ENCODE measurements at places on chromosomes 1 and 21. TPM values are rescaled to one million over a fixed set of nuclear protein-coding genes. Genes with fewer than 3 reads are reported as not detected.

DNA sequence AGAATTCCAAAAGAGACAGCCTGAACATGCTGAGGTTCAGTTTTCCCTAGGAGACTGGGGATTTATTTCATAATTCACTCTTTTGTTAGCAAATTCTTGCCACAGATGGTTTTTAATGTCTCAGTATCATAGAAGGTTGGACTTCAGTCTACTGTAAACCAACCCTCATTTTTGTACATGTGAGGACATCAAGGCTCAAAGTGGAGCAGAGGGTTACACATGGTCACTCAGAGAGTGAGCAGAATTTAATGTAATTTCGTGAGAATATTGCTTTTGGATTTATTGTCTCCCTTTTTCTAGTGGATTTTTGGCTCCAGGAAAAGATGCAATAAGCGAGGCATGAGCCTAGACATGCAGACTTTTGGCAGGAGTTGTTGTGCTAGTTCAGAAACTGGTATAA, 210.8 kb upstream of the JUN start:
- H3K27ac ChIP-seq = no peak overlapping the region
- DNase-seq = no peak

- H3K27ac ChIP-seq = no peak overlapping the region
- no peak for DNase-seq
- no peak overlapping the region for H3K4me3 ChIP-seq
Measured at GRCh38 chr1:15956150-15956549, 19.8 kb downstream of the ZBTB17 start.

- no peaks in the 10 kb centered on the region for H3K27me3 ChIP-seq
- H3K36me3 ChIP-seq = peaks cover 55% of the 10 kb centered on the region
- H3K4me1 ChIP-seq = no peaks in the 10 kb centered on the region
- peak; percentile 89 for DNase-seq
- H3K4me3 ChIP-seq = no peak overlapping the region
- H3K27ac ChIP-seq = no peak overlapping the region
Measured at GRCh38 chr1:62530516-62531154, 66.7 kb upstream of the ANGPTL3 start.

GRCh38 chr1:22132517-22133235, 10.2 kb downstream of the WNT4 start:
- H3K36me3 ChIP-seq = no peaks in the 10 kb centered on the region
- H3K27me3 ChIP-seq = no peaks in the 10 kb centered on the region
- peaks cover 7% of the 10 kb centered on the region for H3K4me1 ChIP-seq
- no peak for DNase-seq
- no peak overlapping the region for H3K27ac ChIP-seq

Gene ADGRL4
- total RNA-seq = 0.54 TPM

- H3K27ac ChIP-seq = peak overlapping the region; percentile 61
- peaks cover 3% of the 10 kb centered on the region for H3K4me1 ChIP-seq
- DNase-seq = peak; percentile 87
- H3K36me3 ChIP-seq = peaks cover 18% of the 10 kb centered on the region
Measured at GRCh38 chr1:45802343-45803298, 791 bp upstream of the MAST2 start.

Gene MAN1A2
- total RNA-seq = 40.9 TPM

Gene AMPD1
- not detected for total RNA-seq

Measured in endodermal cell (in vitro differentiated cells).